ENCODE measurements at places on chromosomes 3 and 15. TPM values are rescaled to one million over a fixed set of nuclear protein-coding genes. Genes with fewer than 3 reads are reported as not detected.

DNA sequence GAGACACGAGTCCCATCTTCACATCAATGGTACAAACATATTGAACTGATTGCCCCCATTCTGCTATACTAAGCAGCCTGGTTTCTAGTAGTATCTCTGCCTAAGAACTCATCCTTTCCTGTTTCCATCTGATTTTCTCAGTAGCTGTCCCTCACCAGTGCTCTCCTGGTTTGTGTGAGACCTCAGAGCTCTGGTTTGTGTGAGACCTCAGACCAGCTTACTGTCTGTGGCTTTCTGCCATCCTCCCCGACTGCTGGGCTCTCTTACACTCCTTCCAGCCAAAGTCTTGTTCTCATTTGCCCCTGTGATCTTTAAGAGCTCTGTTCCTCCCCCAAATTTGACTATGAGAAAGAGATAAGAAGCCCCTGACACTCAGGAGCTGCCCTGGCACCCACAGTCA lies 41.1 kb upstream of the NEDD4 start:
- H3K27me3 ChIP-seq, result no peaks in the 10 kb centered on the region
- peaks cover under 1% of the 10 kb centered on the region for H3K4me1 ChIP-seq

- peaks cover 20% of the 10 kb centered on the region for H3K4me1 ChIP-seq
- no peaks in the 10 kb centered on the region for H3K27me3 ChIP-seq
- H3K27ac ChIP-seq, result no peak overlapping the region
- H3K36me3 ChIP-seq, result no peaks in the 10 kb centered on the region
Measured at GRCh38 chr3:45983770-45984169, 11.9 kb downstream of the FYCO1 start.

DNA sequence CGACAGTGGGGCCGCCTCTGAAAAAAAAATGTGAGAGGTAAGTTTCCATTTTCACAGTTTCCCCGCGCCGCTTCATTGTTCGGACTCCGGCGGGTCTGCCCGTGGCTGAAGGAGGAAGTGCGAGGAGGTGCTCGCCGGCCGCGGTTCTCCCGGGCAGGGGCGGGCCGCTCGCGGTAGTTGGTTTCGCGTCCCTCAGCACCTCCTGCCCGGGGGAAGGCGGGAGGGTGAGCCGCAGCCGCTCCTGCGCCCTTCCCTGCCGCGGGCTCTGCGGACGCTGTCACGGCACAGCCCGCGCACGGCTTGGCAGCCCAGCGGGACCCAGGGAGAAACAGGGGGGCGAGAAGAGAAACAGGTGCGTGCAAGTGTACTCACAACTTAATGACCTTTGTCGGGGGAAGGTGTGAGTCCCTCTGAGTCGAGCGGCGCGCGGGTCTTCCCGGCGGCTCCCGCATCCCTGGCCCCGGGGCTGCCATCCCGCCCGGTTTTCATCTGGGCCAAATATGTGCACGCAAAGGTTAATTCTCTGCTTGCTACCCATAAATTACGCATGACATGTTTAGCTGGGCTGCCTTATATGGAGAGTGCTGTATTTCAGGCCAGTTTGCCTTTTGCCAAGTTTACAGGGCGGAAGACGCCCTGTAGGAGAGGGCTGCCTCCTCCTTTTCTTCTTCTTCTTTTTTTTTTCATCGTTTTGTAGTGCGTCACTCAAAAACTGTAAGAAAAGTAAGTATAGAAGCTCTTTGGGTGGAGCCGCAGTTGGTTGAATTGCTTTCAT lies 514 bp downstream of the MBNL1 start:
- H3K36me3 ChIP-seq, result no peaks in the 10 kb centered on the region
- DNase-seq, result peak; percentile 71
- H3K4me1 ChIP-seq, result peaks cover 57% of the 10 kb centered on the region
- H3K27ac ChIP-seq, result peak overlapping the region; percentile 98
- peak overlapping the region; percentile 88 for H3K4me3 ChIP-seq
- no peaks in the 10 kb centered on the region for H3K27me3 ChIP-seq

DNA sequence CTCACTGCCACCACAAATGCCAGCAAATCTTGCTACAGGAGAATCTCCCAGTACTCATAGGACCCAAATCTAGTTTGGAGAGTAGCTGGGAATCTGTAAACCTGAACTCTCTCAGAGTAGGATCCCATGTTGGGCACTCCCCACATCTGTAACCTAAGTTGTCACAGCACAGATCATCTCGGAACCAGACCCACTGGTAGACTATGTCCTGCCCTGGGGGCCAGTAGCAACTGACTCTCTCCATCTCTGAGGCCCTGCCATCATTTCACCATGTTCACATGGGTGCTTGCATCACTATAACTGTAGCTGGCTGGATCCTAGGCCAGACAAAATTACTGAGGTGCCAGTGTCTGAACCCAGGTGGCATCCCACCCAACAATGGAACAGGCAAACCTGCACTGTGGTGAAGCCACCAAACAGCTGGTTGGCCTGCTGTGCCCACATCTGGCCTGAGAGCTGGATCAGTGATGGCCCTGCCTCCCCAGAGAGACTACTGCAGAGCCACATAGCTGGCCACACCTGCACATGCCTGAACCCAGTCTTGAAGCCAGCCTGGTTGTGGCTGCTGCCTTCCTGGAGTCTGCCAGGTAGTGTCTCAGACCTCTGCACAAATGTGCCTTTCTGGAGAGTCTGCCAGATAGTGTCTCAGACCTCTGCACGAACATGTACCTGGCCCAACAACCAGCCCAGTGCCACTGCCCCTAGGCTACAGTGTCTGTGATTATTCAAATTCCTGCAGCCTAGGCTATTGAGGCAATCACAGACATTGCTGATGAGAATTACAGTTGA lies 82.0 kb downstream of the ISL2 start:
- no peaks in the 10 kb centered on the region for H3K27me3 ChIP-seq
- H3K4me3 ChIP-seq, result no peak overlapping the region
- no peak for DNase-seq
- no peaks in the 10 kb centered on the region for H3K36me3 ChIP-seq

- H3K27ac ChIP-seq, result no peak overlapping the region
- no peak for DNase-seq
- no peaks in the 10 kb centered on the region for H3K27me3 ChIP-seq
- H3K36me3 ChIP-seq, result no peaks in the 10 kb centered on the region
Measured at GRCh38 chr3:117168896-117169295, 459.3 kb downstream of the TUSC7 start.

- H3K27ac ChIP-seq, result no peak overlapping the region
- H3K4me1 ChIP-seq, result peaks cover 14% of the 10 kb centered on the region
- H3K36me3 ChIP-seq, result no peaks in the 10 kb centered on the region
- H3K4me3 ChIP-seq, result no peak overlapping the region
- H3K27me3 ChIP-seq, result no peaks in the 10 kb centered on the region
- no peak for DNase-seq
Measured at GRCh38 chr15:42602501-42602900, 27.1 kb downstream of the STARD9 start.

DNA sequence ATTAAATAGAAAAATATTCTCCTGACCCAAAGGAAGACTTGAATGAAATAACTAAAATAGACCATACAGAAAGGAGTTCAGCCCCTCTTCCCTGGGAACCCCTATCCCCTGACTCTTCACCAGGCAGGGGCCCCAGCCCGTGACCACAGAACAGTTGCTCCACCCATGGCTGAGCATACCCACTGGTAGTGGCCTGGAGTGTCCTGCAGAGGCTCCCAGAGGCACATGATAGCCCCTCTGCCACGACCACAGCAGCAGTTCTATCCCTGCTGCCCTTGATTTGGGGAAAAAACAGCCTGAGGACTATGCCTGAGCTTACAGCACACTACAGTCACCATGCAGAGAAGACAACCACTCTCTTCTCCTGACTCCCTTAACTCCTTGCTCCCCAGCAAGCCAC lies 31.8 kb downstream of the TTC14 start:
- H3K27me3 ChIP-seq, result no peaks in the 10 kb centered on the region
- no peak overlapping the region for H3K27ac ChIP-seq
- no peak for DNase-seq
- H3K4me3 ChIP-seq, result no peak overlapping the region

DNA sequence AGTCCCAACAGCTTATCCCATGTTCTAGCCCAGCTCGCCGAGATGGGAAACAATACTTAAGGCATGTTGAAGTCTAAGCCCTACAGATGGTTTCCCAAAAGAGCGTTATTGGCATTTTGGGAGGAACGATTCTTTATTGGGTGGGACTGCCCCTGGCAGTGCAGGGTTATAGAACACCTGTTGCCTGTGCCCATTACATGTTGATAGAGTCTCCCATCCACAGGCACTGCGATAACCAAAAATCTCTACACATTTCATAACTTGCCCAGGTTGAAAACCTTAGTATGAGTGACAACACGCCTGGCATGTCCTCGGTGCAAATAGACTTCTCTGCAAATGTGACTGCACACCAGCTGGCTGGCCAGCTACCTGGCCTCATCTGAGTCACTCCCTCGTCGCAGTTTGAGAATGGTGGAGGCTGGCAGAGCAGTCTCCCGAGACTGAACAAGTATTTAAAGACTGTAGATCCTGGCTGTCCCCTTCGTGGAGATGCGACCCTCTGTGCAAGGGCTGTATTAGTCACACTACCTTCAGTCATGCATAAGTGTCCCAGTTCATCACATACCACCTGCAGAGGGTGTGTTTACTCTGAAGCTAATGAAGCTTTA lies 18.7 kb downstream of the ZNF80 start:
- no peak overlapping the region for H3K27ac ChIP-seq
- H3K27me3 ChIP-seq, result no peaks in the 10 kb centered on the region
- peaks cover 7% of the 10 kb centered on the region for H3K4me1 ChIP-seq
- no peaks in the 10 kb centered on the region for H3K36me3 ChIP-seq
- no peak overlapping the region for H3K4me3 ChIP-seq

DNA sequence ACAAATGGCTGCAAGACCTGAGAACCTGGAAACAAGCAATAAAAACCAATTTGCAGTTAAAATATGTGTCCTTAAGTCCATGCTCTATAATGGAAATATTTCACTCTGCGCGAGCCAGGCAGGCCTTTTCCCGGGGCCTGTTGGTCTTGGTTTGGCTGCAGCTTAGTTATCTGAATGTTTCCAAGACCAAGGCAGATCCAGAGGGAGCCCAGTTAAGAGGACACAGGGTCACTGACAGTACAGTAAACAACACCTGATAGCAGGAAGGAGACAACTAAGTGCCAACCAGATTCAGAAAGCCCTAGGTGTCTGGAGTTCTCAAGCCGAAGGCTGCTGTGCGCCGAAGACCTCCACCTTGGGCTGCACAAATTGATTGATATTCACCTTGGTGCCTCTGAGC lies 32.8 kb downstream of the THSD4 start:
- no peaks in the 10 kb centered on the region for H3K27me3 ChIP-seq
- no peak overlapping the region for H3K4me3 ChIP-seq
- peaks cover 23% of the 10 kb centered on the region for H3K4me1 ChIP-seq
- no peak overlapping the region for H3K27ac ChIP-seq

- H3K4me3 ChIP-seq, result no peak overlapping the region
- no peak overlapping the region for H3K27ac ChIP-seq
- no peaks in the 10 kb centered on the region for H3K36me3 ChIP-seq
- no peak for DNase-seq
Measured at GRCh38 chr3:137925080-137925479, 84.9 kb upstream of the CLDN18 start.

DNA sequence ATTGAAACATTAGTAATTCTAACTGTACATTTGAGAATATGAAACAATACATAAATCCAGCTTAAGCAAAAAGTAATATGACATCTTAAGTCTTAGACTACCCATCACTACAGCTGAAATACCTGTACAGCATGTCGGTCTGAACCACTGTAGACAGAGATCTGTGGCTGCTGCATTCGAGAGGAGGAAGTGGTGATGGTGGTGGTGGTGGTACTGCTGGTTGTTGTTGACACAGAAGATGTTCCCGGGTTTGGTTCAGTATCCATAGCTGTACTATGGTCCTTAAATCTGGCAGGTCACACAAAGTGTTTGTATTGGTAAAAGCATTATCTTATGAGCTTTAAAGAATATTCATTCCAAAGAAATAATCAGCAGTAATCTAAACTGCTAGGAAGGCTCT lies 2.9 kb downstream of the PHC3 start:
- no peak overlapping the region for H3K4me3 ChIP-seq
- DNase-seq, result no peak
- no peak overlapping the region for H3K27ac ChIP-seq

DNA sequence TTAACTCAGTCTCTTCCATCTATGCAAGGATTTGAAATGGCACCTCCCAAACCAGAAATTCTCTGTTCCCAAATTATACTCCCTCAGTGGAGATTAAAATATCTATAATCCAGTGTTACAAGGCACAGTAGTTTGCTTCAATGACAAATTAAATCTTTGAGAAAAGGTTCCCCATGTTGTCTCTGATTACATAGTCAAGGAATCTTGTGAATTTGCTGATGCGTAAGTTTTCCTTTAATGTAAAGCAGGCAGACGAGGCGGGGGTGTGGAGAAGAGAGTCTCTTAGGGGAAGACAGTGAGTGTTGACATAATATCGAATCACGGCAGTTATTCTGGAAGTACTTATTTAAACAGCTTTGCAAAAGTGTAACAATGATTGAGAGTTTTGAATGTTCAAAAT lies 236.4 kb upstream of the RARB start:
- H3K27ac ChIP-seq, result no peak overlapping the region
- no peaks in the 10 kb centered on the region for H3K4me1 ChIP-seq
- H3K4me3 ChIP-seq, result no peak overlapping the region
- no peak for DNase-seq

DNA sequence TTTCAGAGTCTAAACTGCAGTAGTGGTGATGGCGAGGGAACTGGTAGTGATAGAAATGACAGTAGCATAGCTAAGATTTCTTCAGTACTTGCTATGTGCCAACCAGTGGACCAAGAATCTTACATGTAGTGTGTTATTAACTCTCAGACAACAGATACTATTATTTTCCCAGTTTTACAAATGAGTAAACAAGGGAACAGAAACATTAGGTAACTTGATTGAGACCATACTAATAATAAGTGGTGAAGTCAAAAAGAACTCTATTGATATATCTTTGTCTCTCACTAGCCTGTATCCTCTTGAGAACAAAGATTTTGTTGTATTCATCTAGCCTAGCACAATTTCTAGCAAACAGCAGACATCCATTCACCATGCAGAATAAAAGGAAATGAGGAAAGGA lies 250.1 kb downstream of the ZBTB20 start:
- no peaks in the 10 kb centered on the region for H3K27me3 ChIP-seq
- no peak overlapping the region for H3K27ac ChIP-seq
- H3K4me3 ChIP-seq, result no peak overlapping the region
- H3K4me1 ChIP-seq, result peaks cover 13% of the 10 kb centered on the region
- DNase-seq, result no peak

Gene COL6A5
- total RNA-seq, result 0.11 TPM

Gene PLA2G4B
- total RNA-seq, result 1.2 TPM

Gene CCPG1
- total RNA-seq, result 44.4 TPM

Gene MCTP2
- 20.2 TPM for total RNA-seq
